ENCODE measurements at places on chromosomes 2 and 18.

DNA sequence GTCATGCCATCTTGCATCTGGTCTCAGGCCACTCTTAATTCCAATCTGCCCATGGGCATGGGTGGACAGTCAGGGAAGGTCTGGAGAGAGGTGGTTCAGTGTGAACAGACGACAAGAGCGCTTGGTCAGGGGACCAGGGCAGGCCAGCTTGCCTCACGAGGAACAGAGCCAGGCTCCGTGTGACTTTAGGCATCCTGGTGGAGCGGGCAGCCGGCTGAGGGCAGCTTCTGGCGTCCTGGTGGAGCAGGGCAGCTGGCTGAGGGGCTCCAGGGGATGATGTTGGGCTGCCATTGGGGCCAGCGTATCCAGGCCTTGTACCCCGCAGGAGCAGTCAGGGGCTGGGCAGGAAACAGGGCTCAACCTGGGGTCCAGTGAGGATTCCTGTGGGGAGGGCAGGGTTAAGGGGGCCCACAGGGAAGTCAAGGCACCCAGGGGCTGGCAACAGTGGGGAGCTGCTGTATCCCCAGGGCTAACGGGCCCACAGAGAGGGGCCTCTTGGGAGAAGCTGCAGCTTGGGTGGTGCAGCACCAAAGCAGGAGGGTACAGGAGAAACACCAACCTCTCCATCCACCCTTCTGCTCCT is 197.9 kb upstream of the TWIST2 start:
- no peak for DNase-seq

DNA sequence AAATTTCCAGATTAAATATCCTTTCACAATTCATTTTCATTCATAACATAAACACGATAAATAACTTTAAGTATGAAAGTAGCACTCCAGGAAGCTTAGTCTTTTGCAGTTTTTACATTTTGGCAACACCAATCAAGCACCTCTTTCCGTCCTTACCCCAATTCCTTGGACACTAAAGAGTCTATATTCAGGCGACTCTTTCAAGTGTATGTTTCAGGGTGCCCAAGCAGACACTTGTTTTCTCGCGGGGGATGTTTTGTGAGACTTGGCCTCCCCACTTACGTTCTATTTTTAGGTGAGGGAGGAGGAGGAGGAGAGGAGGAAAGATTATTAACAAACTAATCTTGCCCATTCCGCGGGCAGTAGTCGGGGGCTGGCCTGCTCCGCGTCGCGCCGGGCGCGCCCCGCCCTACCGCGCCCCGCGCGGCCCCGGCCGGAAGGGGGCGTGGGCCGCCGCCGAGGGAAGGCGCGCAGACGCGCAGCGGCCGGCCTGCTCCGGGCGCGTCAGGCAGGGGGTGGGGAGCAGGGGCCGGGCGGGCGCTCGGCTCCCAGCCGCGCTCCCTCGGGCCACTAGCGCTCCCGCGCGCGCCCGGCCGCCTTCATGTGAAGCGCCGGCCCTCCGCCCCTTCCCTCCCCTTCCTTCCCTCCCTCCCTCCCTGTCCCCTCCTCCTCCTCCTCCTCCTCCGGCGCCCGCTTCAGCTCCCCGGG is at the start of gene ITPRID2:
Gene ITPRID2 (plus strand): TSS at position 473 of the 708 bp plus-strand sequence. CDS start 337 bp downstream, outside the sequence.
- DNase-seq = peak; percentile 69

GRCh38 chr2:120735746-120736170 is at the start of gene GLI2:
Gene GLI2, plus strand, starts transcription at chr2:120735868. Its CDS starts 61,453 bp downstream, at chr2:120797321.
- peak; percentile 81 for DNase-seq

GRCh38 chr2:17719562-17720371 is 33.8 kb downstream of the SMC6 start:
- DNase-seq = peak; percentile 40

DNA sequence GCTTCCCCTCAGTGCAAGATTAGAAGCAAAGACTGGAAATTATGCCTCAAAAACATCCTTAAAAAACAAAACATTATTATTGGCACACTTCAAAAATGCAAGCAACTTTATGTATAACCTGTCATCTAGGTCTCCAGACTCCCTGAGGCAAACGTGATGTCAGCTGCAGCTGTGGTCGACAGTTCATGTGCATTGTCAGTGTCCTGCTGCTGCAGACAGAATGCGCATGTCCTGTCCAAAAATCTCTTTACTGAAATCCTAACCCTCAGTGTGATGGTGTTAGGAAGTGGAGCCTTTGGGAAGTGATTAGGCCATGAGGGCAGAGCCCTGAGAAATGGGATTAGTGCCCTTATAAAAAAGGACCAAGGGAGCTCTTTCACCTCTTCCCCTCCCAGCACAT is 126.9 kb downstream of the CYRIA start:
- DNase-seq = no peak

DNA sequence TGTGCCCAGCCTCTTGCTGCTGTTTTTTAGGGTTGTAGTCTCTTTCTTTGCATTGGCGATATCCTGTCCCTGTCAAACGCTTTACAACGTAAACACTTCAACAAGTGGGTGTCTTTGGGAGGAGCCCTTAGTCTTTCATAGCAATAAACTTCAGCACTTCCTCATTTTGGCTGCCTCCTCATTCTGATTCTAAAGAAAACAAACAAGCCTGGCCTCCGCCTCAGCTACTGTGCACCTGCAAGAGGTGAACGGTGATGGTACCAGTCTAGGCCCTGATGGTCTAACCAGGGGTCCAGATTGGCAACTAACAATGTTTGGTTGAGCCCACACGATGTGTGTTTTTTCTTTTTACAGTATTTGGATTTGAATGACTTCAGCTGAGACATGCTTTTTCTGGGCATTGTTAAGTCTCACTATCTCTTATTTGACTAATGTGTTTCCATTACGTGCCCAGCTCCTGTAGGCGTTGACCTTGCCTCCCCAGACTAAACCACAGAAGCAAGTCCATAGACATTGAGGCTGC is 53.2 kb upstream of the CUL3 start:
- no peak for DNase-seq

GRCh38 chr2:88199912-88200682 is 30.0 kb downstream of the THNSL2 start:
- peak; percentile 27 for DNase-seq

- DNase-seq = no peak
Observed at GRCh38 chr2:78994789-78995188, 30.7 kb upstream of the REG3G start.

GRCh38 chr18:2173486-2173885 is 397.8 kb downstream of the METTL4 start:
- no peak for DNase-seq

DNA sequence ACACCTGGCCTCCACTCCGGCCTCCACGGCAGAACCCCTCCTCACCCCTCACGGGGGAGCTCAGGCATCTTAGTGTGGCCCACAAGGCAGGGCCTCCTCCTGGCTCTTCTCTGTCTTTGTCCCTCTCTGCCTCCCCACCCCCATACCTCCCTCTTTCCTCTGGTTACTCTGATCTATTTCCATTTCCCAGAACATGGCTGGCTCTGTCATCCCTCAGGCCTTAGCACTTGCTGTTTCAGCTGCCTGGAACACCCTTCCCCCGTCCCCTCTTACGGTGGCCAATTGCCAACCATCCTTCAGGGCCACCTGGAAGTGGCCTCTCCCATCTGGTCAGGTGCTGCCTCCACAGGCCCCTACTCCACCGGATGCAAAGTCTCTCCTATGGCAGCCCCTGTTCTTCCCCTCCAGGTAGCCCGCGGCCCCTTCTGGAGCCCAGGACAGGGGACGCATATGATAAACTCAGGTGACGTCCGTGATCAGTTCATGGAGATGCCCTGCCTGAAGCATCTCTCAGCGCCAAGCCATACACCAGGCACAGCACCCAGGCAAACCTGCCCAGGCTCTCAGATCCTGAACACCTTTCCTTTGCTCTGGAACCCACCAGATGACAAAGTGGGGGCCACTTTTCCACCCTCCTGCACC is 3.6 kb upstream of the ECEL1 start:
- no peak for DNase-seq

DNA sequence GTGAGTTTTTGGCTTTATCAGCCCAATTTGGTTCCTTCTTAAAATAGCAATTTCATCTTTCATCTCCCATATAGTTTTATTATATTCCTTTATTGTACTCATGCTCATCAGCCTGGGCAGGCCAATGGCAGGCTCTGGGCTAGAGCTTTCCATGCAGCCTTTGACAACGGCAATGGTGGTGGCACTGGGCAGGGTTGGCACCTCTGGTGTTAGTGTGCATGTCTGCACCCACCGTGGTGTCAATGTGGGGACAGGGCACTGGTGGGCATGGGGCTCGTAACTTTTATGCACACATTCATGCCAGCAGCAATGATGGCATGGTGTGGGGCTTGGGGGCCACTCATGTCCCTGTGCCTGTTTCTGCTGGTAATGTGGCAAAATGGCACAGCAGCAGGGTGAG is 1305.4 kb downstream of the DSC3 start:
- no peak for DNase-seq

DNA sequence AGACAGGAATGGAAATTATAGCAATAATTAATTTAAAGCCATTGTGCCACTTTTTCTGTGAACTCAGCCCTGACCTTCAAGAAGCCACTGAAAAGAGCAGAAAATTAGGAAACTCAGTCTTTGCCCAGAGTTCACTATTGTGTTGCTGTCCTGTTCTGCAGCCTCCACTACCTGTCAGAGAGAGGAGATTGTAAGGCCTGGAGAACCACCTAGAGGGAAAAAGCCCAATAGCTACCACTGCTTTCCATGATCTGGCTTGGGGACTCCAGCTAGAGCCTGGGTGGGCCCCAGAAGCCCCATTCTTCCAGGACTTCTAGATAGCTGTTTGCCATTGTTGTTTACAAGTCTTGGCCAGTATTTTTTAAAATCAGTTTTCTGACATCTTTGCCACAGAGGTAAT is 176.1 kb upstream of the KLF7 start:
- DNase-seq = no peak

DNA sequence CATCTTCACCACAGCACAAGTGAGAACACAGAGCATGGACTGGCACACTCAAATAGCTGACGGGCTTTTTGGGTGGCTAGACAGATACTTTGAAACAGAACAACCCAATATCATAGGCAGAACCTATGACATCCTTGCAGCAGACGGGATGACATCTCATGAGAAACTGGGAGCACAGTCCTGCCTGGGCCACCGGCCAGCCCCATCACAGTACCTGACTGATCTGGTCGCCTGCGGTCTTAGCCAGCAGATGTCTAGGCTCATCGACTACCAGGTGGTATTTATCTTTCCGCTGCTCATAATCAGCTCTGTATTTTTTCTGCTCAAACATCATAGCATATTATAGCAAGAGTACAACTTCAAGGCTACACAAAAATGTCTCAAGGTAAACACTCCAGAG is 124.3 kb downstream of the RIF1 start:
- DNase-seq = no peak

- DNase-seq = no peak
Observed at GRCh38 chr2:8694737-8695136, 12.9 kb downstream of the ID2 start.

- no peak for DNase-seq
Observed at GRCh38 chr2:2942225-2942624, 435.4 kb downstream of the EIPR1 start.

DNA sequence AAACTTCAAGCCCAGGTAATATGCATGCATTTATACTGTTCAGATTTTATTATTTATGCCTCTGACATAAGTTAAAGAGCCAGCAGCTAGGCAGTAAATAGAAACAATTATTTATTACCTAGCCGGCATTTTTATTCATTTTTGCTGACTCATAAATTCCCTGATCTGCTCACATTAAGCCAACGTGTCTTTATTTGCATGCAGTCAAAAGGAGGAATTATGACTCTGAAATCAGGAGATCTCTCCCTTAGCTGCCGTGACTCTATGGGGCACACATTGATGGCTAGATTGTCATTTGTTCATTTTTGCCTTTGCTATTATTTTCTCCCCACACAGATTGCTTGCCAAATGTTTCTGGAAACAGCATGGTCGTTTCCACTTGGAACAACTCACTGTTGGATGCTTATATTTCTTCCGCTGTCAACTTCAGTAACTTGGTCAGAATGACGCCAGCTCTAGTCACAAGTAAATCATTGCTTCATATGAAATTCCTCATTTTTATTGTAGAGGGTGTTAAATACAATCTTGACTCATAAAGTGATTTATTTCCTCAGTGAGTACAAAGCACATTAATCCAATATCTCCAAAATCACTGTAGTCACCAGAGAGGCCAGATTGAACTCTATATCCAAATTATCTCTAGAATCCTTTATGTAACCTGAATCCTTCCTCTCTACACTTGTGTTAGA is 15.9 kb upstream of the ZBTB14 start:
- no peak for DNase-seq

DNA sequence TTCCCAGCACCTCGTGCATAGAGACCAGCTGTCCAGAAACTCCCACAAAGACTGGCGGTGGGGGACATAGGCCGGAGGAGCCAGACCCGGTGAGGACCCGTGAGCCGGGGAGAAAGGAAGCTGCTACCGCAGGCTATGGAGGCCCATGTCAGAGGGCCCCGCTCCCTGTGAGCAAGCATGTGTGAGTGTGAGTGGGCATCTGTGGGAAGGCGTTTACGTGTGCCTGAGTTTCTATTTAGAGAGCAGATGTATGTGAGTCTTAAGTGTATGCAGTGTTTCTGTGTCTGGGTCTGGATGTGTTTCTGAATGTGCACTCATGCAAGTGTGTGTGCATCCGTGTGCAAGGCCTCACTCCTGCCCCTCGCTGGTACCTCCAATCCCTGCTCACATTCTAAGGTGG is 187.8 kb upstream of the RAB6C start:
- no peak for DNase-seq

DNA sequence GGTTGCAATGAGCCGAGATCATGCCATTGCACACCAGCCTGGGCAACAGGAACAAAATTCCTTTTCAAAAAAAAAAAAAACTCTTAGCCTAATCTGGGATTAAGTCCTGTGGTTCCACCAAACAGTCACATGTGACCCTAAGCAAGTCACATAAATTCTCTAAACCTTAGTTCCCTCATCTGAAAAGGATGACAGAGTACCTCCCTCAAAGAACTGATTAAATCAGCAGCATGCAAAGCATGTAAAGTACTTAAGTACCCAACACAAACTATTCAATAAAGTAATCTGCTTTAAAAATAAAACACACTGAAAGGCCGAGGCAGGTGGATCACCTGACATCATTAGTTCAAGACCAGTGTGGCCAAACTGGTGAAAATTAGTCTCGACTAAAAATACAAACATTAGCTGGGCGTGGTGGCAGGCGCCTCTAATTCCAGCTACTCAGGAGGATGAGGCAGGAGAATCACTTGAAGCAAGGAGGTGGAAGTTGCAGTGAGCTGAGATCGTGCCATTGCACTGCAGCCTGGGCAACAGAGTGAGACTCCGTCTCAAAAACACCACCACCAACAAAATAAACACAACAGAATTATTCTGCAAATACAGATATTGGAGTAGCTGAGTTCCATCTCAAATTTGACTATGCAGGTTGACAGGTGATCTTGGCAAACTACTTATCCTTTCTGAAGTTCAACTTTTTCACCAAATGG is 7.0 kb downstream of the USP34 start:
- no peak for DNase-seq

DNA sequence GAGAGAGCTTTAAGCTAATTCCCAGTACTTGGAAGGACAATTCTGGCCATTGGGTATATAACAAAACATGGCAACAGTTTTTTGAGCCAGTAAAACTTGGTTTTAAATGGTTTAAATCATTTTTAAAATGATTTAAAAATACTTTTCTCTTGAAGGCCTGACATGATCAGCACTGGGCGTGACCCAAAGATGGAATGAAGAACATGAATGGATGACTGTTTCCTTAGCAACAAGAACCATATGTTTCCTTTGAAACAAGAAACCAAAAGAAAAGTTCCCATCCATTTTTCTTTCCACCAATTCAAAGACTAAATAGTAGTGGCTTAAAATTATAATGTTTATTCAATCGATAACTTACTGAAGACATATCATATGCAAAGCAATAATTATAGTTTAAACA is 348.3 kb upstream of the FIGN start:
- no peak for DNase-seq

Data from NCI-H2171 treated with DMSO at 0.1 percent for 48 hours (cell line).